ENCODE measurements at places on chromosomes 1 and 21.

DNA sequence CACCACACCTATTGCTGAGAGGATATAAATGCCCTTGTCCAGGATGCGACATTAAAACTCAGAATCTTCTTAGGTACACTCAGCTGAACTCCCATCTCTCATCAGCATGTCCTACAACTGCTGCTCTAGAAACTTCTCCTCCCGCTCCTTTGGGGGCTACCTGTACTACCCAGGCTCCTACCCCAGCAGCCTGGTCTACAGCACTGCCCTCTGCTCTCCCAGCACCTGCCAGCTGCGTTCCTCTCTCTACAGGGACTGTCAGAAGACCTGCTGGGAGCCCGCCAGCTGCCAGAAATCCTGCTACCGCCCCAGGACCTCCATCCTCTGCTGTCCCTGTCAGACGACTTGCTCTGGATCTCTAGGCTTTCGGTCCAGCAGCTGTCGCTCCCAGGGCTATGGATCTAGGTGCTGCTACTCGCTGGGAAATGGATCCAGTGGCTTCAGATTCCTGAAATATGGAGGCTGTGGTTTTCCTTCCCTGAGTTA, at the start of gene KRTAP13-4:
TSS of gene KRTAP13-4 (plus strand) at position 51 of the 486 bp plus-strand sequence. CDS start at position 107, 56 bp downstream.
- DNase-seq, result no peak

GRCh38 chr1:113118266-113118665, 45.3 kb downstream of the LRIG2 start:
- no peak for DNase-seq

- no peak for DNase-seq
Observed at GRCh38 chr1:1490633-1491230, 19.2 kb downstream of the ATAD3B start.

DNA sequence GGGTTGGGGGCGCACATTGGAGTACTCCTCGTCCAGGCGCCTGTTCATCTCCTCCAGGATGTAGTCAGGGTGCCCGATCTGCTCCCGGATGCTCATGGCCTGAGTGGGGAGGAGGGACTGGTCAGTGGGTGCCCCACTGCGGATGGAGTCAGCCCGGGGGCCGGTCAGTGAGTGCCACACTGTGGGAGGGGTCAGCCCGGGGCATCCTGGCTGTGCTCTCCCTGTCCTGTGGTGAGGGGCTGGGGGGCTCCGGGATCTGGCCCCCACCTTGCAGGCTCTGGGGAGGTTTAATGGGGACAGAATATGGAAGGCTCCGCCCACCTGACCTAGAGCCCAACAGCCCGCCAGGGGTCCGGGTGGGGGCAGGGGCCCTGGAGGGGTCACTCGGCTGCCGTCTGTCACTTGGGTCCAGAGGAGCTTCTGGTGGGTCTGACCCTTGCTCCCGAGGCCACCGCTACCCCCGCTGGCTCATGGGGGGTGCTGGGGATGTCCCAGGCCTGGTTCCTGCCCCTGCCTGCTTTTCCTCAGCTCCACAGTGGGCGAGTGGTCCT, 8.8 kb downstream of the PRXL2B start:
- no peak for DNase-seq

- DNase-seq, result no peak
Observed at GRCh38 chr21:38879912-38880576, 74.3 kb downstream of the ETS2 start.

DNA sequence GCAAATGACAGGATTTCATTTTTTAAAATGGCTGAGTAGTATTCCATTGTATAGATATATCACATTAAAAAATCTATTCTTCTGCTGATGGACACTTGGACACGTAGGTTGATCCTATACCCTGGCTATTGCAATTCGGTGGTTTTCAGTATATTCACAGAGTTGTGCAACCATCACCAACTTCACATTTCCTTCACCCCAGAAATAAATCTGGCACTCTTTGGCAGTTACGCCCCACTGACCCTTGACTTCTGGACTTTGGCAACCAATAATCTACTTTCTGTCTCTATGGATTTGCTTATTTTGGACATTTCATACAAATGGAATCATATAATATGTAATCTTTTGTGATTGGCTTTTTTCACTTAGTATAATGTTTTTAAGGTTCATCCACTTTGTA, 35.9 kb downstream of the MAP3K7CL start:
- DNase-seq, result no peak

GRCh38 chr1:108653431-108654105, 7.3 kb downstream of the HENMT1 start:
- DNase-seq, result no peak

- DNase-seq, result no peak
Observed at GRCh38 chr1:30403726-30404125, 319.7 kb downstream of the MATN1 start.

- no peak for DNase-seq
Observed at GRCh38 chr21:27480841-27481261, 514.0 kb upstream of the ADAMTS5 start.
